ENCODE measurements at places on chromosomes 12 and 14. TPM values are rescaled to one million over a fixed set of nuclear protein-coding genes. Genes with fewer than 3 reads are reported as not detected.

Gene SIX4
- total RNA-seq, result 4.2 TPM

Gene RNF212B
- not detected for total RNA-seq

Gene KCNH5
- total RNA-seq, result 0.17 TPM

Gene NRIP2
- 0.83 TPM for total RNA-seq

DNA sequence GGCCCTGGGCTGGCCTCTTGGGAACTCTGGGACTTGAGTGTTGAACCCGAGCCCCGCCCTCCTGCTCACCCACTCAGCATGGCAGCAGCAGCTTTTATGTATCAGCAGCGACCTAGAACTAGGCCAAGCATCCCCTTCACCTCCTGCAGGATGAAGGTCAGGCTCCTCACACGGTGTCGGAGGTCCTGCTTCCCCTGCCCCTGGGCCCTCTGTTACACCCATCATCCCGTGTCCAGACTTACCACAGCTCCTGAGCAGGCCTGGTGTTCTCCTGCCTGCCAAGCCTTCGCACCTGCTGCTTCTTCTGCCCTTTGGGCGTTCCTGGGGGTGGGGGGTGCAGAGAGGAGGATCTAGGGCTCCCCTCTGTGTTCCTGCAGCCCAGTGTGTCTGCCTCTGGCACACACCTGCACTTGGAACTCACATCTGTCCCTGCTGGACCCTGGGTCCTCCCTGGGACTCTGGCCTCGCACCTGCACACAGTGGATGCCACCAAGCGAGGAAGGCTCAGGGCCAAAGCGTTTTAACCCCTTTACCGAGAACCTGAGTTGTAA lies 80.3 kb downstream of the PAPOLA start:
- peaks cover 22% of the 10 kb centered on the region for H3K4me1 ChIP-seq
- H3K27me3 ChIP-seq, result no peaks in the 10 kb centered on the region
- no peaks in the 10 kb centered on the region for H3K36me3 ChIP-seq
- no peak overlapping the region for H3K4me3 ChIP-seq
- no peak for DNase-seq
- H3K27ac ChIP-seq, result no peak overlapping the region

DNA sequence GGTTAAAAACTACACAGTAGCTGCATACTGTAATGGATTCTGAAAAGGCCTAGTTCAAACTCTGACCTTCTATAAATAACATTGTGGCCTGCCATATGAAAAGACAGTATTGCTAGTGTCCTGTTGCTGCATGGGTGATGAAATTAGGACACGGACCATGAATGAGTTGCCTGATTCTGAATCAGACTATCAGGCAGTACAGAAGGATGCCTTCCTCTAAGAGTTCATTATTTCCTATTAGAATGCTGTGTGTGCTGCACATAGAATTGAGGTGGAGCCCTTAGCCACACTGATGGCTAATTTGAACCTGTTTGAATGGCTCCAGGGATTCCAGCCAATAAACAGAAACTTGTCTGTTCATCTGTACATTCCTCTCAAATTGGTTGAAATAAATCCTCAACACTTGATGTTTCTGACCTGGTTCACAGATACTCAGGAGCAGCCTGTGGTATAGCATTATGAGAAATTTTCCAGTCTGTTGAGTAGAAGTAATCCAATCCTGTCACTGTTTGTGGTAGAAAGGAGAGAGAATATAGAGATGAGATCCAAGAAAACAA lies 483.2 kb downstream of the APAF1 start:
- no peak for DNase-seq
- H3K27ac ChIP-seq, result no peak overlapping the region
- H3K27me3 ChIP-seq, result no peaks in the 10 kb centered on the region

DNA sequence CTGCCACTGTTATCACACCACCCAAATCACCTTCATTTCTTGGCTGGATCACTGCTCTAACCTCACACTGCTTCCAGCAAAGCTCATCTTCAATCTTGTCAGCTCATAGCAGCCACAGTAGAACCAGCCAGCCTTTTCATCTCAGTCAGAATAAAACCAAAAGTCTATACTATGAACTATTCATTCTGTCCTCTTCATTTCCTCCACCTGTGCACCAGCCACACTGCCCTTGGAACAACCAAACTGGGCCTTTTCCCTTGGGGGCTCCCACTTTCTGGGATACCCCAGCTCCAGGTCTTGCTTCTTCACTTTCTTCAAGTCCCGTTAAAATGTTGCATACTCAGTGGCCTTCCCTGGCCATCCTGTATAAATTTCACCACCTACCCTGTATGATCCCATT lies 234.4 kb upstream of the DAAM1 start:
- DNase-seq, result no peak
- H3K36me3 ChIP-seq, result no peaks in the 10 kb centered on the region
- no peak overlapping the region for H3K4me3 ChIP-seq
- H3K27ac ChIP-seq, result no peak overlapping the region
- peaks cover 15% of the 10 kb centered on the region for H3K4me1 ChIP-seq
- H3K27me3 ChIP-seq, result no peaks in the 10 kb centered on the region

GRCh38 chr12:129903956-129904829 lies at the start of gene TMEM132D:
Gene TMEM132D, minus strand, starts transcription at chr12:129904025.
- DNase-seq, result no peak
- no peak within 1 kb of the TSS for H3K27ac ChIP-seq
- H3K4me1 ChIP-seq, result no peaks in the 10 kb centered on the region

- no peak overlapping the region for H3K27ac ChIP-seq
- H3K4me3 ChIP-seq, result no peak overlapping the region
- H3K27me3 ChIP-seq, result no peaks in the 10 kb centered on the region
Observed at GRCh38 chr12:94817695-94818075, 167.3 kb upstream of the TMCC3 start.

DNA sequence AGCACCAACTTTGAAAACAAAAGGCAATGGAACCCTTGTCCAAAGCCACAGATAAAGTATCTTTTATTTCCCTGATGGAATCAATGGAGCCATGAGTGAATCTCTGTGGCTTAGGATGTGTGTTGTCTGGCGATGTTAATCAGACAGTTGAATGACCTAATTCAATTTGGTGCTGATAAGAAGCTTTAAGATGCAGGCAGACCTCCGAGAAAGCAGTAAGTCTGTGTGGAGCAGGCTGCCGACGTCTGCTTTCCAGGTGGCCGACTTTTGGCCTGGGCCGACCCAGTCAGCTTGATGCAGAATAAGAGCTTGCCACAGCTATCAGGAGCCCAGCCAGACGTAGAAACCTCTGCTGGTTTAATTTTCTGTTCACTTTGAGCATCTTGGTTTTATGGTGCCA lies 21.1 kb upstream of the TMEM132C start:
- no peaks in the 10 kb centered on the region for H3K27me3 ChIP-seq
- DNase-seq, result no peak
- H3K36me3 ChIP-seq, result no peaks in the 10 kb centered on the region
- H3K4me3 ChIP-seq, result no peak overlapping the region
- H3K27ac ChIP-seq, result no peak overlapping the region
- no peaks in the 10 kb centered on the region for H3K4me1 ChIP-seq

GRCh38 chr12:13023811-13024530 lies 20.2 kb upstream of the FAM234B start:
- no peak overlapping the region for H3K4me3 ChIP-seq
- H3K27me3 ChIP-seq, result no peaks in the 10 kb centered on the region
- no peaks in the 10 kb centered on the region for H3K36me3 ChIP-seq

DNA sequence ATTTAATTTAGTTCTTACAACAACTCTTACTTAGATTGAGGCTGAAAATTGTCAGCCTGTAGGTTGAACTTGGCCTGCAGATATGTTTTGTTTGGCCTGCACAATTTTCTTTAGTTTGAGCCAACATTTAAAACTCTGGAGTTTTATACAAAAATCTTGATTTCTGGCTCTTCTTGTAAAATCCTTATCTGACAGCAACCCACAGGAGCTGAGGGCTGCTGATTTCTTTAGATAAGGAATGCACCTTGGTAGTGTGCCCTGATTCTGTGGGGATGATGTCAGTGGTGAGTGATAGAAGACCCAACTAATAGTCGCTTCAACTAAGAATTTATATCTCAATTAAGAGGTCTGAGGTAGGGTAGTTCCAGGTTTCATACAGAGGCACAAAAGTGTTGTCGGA lies 49.5 kb downstream of the SOCS2 start:
- H3K27me3 ChIP-seq, result no peaks in the 10 kb centered on the region
- no peak overlapping the region for H3K4me3 ChIP-seq
- DNase-seq, result peak; percentile 70

Data from esophagus muscularis mucosa (tissue), 4 donors.